T-helper 1 cell (primary cell): ENCODE measurements at places on chromosomes 3 and 15.

- peak; percentile 45 for DNase-seq
These were observed 210.0 kb upstream of the PROK2 start for GRCh38 chr3:71994906-71995305.

DNA sequence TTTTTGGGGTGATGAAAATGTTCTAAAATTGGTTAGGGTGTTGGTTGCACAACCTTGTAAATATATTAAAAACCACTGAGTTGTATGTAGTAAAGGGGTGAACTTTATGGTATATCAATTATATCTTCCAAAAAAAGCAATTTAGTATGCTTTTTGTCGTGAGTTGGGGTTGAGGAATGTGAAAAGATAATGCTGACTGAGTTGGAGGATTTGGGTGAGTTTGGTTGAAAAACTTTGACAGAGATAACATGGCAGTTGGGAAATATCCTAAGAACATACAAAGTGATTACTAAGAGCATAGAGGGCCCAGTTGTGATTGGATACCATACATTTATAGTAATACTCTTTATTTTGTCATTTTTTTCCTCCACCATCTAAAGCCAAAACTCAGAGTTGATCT lies 33.6 kb downstream of the HMG20A start:
- DNase-seq, result no peak

GRCh38 chr3:132090921-132091320 lies 56.1 kb upstream of the CPNE4 start:
- DNase-seq, result no peak

- no peak for DNase-seq
These were observed 64.4 kb upstream of the TAMM41 start for GRCh38 chr3:11910971-11911531.

GRCh38 chr3:29940759-29941323 lies 660.0 kb downstream of the RBMS3 start:
- no peak for DNase-seq

GRCh38 chr3:14549256-14549919 lies 9.2 kb upstream of the GRIP2 start:
- no peak for DNase-seq

GRCh38 chr15:25095179-25095578 lies 140.4 kb downstream of the SNRPN start:
- DNase-seq, result no peak

- no peak for DNase-seq
These were observed 9.5 kb downstream of the COPS2 start for GRCh38 chr15:49145651-49146609.

DNA sequence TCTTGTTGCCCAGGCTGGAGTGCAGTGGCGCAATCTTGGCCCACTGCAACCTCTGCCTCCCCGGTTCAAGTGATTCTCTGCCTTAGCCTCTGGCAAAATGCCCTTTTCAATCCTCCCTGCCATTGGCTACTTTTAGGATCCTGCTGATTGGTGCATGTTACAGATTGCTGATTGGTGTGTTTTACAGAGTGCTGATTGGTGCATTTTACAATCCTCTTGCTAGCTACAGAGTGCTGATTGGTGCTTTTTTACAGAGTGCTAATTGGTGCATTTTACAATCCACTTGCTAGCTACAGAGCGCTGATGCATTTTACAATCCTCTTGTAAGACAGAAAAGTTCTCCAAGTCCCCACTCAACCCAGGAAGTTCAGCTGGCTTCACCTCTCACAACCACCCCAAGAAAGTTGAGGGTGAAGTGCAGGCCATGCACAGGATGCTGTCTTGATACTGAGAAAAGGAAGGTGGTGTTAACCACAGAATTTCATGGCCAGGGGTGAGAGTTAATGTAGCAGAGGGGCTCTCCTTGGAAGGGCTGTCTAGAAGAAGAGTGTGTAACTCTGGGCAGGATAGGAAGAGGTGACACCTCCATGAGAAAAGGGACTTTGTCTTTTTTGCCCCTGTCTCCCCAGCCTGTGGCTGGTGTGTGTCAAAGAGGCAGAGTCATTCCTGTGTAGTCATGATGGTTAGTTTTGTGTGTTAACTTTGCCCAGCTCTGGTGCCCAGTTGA lies 145.9 kb downstream of the APBA2 start:
- DNase-seq, result no peak

- no peak for DNase-seq
These were observed 34.3 kb downstream of the INTS14 start for GRCh38 chr15:65576664-65577063.

GRCh38 chr3:130759692-130760338 lies 13.2 kb upstream of the PIK3R4 start:
- peak; percentile 17 for DNase-seq

DNA sequence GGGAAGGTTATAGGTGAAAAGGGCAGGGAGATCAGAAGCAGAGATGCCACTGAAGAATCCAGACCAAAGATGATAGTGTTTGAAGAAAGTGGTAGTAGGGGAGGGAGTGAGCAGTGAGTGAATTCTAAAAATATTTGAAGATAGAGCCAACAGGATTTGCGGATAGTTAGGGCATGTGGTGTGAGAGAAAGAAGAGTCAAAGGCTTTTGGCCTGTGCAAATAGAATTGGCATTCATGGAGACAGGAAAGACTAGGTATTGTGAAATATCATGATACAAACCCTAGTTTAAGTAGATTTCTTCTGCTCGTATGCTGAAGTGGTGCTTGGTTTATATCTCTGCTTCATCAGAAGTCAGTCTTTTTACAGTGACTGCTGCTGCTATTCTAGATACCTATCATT lies 224.2 kb upstream of the CFAP20DC start:
- no peak for DNase-seq

DNA sequence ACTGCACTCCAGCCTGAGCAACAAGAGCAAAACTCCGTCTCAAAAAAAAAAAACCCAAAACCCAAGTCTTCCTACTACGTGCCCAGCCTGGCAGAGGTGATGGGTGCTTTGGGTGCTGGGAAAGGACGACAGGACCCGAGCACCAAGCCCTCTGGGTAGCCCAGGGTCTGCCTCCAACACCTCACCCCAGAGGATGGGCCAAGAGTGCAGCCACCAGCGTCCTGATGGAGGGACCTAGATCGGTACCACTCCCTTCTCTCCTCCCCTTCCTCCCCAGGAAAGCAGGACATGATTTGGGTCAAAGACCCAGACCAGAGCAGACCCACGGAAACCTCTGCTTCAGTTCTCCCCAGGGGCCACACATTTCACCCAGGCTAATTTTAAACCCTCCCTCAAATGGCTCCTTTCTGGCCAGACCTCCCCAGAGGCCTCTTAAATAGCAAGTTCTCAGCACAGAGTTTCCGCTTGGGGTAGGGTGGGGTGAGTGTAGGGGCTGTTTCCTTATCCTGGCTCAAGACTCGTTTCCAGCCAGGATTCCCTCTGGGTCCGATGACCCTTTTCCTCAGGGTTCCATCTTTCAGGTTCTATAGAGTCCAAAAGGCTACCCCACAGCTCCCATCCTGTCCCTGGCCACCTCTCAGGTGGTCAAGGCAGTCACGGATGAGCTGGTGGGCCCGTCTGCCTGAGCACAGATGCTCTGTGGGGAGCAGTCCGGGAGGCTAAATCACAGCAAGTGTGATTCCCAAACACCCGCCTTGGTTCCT lies 20.5 kb downstream of the RBPMS2 start:
- no peak for DNase-seq
